ENCODE measurements at places on chromosomes 1 and 21.

DNA sequence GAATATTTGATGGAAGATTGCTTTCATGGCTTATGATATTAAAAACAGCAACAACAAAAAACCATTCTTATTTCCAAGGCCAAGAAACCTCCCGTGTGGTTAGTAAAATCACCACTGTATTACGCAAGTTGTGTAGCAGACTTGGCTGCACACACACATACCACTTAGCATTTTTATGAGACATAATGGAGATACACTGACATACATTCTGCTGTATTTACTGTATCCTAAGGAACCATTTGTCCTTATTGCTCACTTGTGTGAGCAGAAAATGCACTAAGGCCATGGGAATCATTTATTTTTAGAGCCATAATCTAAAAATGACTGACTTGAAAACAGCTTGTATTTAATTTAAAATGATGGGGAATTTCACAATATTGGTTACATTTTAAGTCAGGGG, 584 bp upstream of the C1orf141 start:
- peak; percentile 52 for DNase-seq

GRCh38 chr1:163744301-163744887, 422.6 kb downstream of the NUF2 start:
- no peak for DNase-seq

DNA sequence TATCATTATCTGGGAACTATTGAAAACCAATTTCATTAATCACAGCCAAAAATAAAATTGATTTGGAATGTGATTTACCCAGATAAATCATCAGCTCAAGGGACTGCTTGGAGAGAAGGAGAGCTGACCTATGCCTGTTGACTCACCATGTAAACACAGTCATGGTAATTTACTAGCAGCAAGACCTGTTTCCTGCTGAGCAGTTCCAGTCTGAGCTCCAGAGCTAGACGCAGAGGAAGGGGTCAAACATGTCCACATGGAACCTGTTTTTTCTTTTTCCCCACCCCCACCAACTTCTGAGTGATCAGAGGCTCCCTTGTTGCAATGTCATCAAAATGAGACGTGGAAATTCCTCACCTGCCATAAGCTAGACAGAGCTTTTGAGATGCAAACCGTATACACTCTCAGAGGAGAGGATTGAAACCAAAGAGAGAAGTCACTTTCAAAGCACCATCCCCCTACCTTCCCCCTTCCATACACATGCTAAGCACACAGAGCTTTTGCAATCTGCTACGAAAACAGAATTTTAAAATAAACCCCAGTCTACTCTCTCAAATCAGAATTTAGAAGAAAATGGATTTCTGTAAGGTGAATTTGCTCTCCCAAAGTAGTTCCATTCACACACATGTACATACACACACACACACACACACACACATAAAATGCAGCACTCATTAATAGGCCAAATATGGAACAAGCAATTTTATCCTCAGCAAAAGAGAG, 55.9 kb upstream of the PTGFRN start:
- DNase-seq: no peak

- DNase-seq: no peak
Measured at GRCh38 chr1:185421485-185422107, 104.6 kb upstream of the IVNS1ABP start.

DNA sequence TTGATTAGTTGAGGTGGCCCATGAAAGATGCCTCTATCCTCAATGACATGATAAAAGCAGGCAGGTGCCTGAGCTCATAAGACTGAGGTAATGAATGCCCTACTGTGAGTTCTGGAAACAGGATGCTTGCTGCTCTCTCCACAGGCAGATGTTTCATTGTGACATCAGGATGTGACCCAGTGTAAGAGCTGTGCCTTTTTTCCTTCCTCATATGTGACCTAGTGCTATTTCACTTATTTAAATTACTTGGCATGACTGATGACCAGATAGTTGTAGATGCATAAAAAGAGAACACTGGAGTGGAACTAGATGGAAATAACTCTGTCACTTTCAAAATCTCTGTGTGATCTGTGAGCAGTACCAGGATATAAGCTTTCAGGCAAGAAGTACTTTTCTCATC, 31.9 kb downstream of the KIF14 start:
- DNase-seq: peak; percentile 19

- DNase-seq: peak; percentile 14
Measured at GRCh38 chr1:23804183-23804835, 3.8 kb upstream of the GALE start.

GRCh38 chr1:180805316-180805715, 107.4 kb upstream of the KIAA1614 start:
- no peak for DNase-seq

GRCh38 chr1:64043288-64043687, 160.1 kb upstream of the UBE2U start:
- no peak for DNase-seq

- DNase-seq: no peak
Measured at GRCh38 chr21:27077501-27077900, 110.6 kb upstream of the ADAMTS5 start.

GRCh38 chr1:161987872-161988271, 35.8 kb downstream of the OLFML2B start:
- no peak for DNase-seq

- DNase-seq: no peak
Measured at GRCh38 chr1:85681087-85681486, 27.1 kb downstream of the ZNHIT6 start.

DNA sequence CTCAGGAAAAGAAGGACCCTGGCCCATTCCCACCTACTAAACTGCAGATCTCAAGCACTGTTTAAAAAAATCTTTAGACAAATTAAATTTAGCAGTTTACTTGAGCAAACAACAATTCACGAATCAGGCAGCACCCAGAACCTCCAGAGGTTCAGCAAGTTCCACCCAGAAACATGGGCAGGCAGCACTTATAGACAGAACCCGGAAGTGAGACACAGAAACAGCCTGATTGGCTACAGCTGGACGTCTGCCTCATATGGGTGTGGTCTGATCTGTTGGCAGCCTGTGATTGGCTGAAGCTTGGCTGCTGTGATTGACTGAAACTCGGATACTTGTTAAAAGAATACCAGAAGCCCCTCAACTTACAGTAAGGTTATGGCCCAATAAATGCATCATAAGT, 34.7 kb upstream of the COL6A2 start:
- DNase-seq: peak; percentile 15

- DNase-seq: no peak
Measured at GRCh38 chr1:28129150-28129549, 40.7 kb upstream of the EYA3 start.

- DNase-seq: no peak
Measured at GRCh38 chr1:205030896-205031295, 12.1 kb upstream of the CNTN2 start.

GRCh38 chr1:161115132-161115711, 2.6 kb downstream of the PFDN2 start:
- DNase-seq: no peak

DNA sequence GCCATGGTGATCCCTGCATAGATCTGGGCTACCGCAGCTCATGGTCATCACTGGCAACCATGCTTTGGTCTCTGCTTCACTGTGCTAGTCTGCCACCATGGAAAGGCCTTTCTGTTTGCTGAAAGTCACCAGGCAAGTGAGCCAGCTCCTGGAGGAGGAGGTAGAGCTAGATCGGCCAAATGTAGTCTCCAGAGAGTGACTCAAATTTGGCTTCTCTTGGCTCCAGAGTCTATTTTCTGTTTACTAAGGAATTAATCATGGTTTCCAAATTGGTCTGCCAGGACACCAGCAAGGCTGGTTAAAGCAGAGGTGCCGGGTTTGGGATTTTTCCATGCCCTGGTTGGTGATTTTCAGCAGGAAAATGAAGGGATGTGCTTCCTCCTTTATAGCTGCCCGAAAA, 52.7 kb upstream of the IVNS1ABP start:
- no peak for DNase-seq

- DNase-seq: no peak
Measured at GRCh38 chr1:6124746-6125365, 55.3 kb downstream of the CHD5 start.

- DNase-seq: no peak
Measured at GRCh38 chr1:230130172-230130944, 63.3 kb downstream of the GALNT2 start.

DNA sequence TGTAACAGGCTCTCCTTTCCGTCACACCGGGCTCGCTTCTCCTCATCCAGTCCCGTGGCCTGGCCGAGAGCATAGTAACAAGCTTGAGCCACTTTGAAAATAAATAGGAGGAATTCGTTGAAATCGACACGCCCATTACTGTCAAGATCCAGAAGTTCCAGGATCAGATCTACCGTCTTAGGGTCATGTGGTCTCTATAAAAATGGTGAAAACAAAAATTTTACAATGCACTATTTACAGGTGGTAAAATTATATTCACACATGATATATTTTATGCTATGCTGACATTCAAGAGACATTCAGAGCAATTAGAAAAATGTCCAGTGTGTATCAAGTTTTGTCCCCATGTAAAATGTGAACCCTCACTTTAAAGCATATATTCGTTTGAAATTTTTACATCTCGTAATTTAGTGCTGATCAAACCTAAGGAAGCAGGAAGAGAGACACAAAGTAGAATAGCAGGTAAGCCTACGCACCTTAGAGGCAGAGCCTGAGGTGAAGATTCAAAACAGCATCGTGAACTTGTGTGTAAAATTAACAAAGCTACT, 2.3 kb downstream of the TCHH start:
- DNase-seq: no peak

GRCh38 chr1:218390618-218391017, 45.5 kb downstream of the TGFB2 start:
- DNase-seq: no peak

DNA sequence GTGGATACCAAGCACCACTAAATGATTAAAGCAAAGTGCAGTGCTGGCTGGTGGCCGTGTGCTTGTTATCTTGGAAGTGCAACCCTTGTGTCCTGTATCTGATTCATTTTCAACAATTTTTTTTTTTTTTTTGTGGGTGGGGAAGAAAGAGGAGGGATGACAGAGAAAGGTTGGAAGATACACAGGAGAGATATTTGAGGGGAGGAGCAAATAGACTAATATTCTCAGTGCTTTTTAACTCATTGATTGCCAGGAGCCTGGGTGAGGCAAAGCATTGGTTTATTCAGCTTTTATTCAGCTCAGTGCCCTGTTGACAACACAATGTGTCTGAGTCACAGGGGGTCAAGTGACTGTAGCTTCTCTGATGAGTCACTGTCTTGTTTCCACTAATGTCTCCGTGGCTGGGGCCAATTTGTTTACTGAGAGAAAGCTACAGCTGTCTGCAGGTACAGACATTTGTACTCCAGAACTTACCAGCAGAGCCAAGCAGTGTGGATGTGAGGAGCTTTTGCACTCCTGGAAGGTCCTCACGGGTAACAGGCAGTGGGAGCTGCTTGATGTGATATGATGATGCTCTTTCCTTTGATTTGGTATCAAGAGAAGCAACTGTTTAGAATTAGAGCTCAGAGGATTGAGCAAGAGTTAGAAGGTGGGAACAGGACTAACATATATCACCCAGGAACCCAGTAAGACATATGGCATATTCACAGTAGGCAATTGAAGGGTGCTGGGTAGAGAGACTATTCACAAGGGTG, 23.6 kb upstream of the DNM3 start:
- peak; percentile 75 for DNase-seq

GRCh38 chr1:223492044-223492443, 98.8 kb downstream of the CCDC185 start:
- DNase-seq: no peak

DNA sequence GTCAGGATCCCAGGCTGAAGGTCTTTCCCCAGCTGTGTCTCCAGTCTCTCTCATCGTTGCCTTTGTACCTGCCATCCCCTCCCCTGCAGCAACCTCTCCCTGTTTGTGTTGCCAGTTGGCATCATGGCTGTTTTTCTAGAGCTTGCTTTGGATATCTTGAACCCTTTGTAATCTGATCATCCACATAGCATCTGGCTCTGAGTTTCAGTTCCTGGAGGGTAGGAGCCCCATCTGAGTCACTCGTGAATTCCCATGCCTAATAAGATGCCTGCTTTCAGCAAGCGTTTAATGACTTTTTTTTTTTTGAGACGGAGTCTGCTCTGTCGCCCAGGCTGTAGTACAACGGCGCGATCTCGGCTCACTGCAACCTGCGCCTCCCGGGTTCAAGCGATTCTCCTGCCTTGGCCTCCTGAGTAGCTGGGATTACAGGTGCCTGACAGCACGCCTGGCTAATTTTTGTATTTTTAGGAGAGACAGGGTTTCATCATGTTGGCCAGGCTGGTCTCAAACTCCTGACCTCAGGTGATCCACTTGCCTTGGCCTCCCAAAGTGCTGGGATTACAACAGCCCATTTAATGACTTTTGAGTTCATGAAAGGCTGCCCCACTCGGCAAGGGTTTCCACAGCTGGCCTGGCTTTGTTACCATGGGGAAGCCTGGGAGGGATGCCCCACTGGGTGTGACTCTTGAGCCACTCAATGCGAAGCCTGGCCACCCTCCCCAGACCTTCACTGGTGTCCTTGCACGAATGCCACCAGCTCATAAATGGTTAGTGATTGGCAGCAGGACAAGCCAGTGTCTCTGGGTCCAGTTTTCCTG, 11.9 kb downstream of the ALPL start:
- DNase-seq: no peak

DNA sequence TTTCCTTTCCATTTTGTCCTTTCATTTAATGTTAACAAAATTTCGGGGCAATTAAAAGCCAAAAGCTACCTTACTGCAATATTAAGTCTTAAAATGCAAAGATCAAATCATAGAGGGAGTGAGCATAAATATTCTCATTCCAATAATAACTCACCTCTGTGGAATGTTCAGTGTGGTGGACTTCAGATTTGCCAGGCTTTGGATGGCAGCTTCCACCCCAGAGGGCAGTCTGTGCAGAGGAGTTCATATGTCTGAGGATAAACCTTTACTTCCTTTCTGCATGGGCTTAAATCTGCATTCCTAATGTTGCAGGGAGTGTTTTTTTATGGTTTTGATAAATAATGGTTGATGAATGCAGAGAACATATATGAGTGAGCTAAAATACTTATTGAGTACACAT, 16.3 kb downstream of the KIAA0040 start:
- DNase-seq: no peak

DNA sequence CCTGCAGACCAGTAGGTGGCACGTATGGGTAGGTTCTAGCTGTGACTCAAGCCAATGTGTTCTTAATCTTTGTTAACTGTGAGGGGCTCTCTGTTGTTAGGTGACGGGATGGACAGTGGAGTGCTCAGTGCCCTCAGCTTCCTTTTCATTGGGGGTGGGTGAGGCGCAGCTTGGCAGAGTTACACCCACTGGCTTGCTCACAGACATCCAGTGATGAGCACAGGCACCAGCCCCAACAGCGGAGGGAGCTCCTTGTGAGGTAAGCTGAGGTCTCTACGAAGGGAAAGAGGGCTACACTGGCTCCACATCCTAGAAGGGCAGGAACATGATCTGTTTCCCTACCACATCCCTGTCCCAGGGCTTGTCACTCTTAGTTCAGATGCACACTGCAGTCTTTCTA, 871.3 kb downstream of the LRRIQ3 start:
- DNase-seq: no peak

- no peak for DNase-seq
Measured at GRCh38 chr1:94832446-94832845, 12.3 kb downstream of the SLC44A3 start.

DNA sequence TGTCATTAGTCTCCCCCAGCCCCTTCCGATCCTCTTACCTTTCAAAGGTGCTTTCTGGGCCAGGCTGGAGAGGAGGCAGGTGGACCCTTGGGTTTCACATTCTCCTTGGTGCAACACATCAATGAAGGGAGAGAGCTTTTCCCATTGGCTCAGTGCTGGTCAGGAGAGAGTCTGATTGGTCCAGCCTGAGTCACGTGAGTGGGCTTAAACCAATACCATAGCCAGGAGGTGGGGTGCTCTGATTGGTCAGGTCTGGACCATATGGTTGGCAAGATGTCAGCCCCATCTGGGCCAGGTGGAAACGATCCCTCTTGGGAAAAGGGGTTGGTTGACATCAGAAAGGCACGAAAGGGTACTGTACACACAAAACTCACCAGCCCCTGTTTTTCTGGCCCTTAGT, 44.8 kb upstream of the ABCG1 start:
- DNase-seq: no peak

Data from hematopoietic multipotent progenitor cell treated with erythropoietin and hydrocortisone succinate and interleukin-3 and kit ligand, for 6 days (in vitro differentiated cells).